ENCODE measurements at places on chromosomes 1 and 21.

GRCh38 chr1:64516301-64516700 lies 46.4 kb downstream of the CACHD1 start:
- no peak for DNase-seq

DNA sequence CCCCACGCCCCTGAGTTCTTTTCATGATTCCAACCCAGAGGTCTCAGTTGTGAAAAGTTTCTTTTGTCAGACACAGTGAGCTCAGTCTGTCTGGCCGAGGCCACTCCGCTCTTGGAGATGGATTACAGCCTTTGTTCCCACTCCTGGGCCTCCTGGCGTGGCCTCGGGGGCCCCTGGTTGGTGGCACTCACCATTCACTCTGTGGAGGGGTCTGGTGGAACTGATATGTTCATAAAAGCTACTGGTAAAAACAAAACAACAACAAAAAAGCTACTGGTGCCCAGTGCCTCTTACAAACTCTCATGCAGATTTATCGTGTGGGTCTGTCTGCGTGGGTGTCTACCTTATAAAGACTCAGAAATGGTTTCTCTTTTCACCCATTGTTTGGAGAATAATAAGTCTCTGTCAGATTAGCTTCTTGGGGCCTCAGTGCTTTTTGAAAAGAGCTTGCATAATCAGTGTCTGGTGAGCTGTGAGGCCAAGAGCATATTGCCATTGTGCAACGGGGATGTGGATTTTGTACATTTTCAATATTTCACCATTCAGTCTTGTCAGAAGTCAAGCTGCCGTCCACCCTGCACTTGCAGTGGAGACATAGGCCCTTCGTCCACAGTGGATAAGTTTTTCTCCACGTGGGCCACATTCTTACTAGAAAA lies 86.7 kb downstream of the GALNT2 start:
- DNase-seq: peak; percentile 33

DNA sequence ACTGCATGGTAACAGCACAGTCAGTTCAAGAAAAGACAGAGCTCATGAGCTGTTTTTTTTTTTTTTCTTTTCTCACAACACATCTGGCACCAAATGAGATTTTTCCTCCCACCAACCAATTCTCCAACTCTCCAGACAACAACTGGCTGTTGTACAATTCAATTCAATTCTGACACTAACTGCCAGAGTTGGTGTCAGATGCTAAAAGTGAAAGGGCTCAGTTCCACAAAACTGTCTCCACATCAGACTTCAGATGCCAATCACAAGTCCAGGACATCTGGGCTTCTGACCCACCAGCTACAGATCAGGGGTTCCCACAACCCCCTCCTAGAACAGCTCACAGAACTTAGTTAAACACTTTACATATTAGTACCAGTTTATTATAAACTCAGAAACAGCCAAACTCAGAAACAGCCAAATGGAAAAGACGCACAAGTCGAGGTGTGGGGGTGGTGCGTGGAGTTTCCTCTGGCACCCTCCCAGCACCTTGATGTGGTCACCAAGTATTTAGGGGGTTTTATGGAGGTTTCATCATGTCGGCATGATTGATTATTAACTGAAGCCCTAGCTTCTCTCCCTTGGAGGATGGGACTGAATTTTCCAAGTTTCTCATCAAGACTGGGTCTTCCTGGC lies 39.2 kb upstream of the LRRC8D start:
- no peak for DNase-seq

GRCh38 chr21:38171723-38172344 lies 85.0 kb upstream of the KCNJ15 start:
- peak; percentile 52 for DNase-seq

- DNase-seq: no peak
Measured at GRCh38 chr1:20385630-20386029, 95.0 kb downstream of the VWA5B1 start.

Measured in neuronal stem cell (in vitro differentiated cells).